Stimulated activated CD8-positive, alpha-beta memory T cell treated with anti-CD3 and anti-CD28 coated beads, Interleukin-15, amount 100 ng/mL, for 4 hours (primary cell): ENCODE measurements at places on chromosomes 3 and 15.

- DNase-seq = no peak
Measured at GRCh38 chr3:52228751-52229291, 3.4 kb upstream of the TLR9 start.

DNA sequence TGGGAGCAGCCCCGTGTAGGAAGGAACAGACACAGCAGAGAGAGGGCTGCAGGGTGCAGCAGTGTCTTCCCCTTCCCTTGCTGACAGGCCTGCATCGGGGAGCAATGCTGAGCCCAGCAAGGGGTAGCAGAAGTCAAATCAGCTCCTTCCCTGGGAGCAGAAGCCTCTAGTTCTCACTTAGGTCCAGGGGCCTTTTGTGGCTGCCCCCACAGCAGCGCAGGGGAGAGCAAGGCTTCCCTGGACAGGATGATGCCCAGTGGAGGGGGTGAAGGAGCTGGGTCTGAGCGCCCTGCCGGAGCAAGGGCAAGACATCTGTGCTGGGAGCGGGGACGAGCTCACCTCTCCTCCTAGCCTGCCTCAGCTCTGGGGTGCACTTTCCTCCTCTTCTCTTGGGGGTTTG, 827 bp downstream of the PLCB2 start:
- no peak for DNase-seq

DNA sequence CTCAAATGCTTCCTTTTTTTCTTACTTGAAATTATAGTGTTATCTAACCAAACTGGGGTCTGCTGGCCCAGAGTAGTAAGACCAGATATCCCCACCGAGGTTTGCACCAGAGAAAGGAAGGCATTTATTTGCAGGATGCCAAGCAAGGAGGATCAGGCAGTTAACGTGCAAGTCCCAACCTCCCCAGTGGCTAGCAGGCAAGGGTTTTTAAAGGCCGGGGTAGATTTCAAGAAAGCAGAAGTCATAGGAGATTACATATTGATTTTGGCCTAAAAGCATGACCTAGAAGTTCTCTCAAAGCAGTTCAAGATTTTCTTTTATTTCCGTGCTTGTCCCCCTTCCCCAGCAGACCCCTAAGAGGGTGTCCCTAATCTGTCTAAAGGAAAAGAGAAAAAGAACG, 32.8 kb upstream of the STRIT1 start:
- no peak for DNase-seq

GRCh38 chr15:52103217-52104207, 9.1 kb downstream of the BCL2L10 start:
- DNase-seq = no peak

DNA sequence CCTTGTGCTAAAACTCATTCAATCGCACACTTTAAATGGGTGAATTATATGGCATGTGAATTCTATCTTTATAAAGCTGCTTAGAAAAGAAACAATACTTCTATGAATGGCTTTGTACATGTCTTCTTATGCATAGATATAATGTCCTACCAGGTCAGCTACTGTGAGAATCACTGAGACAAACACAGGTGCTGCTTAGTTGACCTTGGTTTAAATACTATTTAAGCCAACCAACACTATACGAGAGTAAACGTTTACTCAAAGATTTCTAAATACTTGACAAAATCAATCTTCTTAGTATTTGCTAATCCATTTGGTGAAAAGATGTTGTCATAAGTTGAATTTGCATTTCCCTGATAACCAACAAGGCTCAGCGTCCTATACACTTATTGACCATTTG, 260.3 kb downstream of the ADAMTS17 start:
- DNase-seq = no peak
